ENCODE measurements at places on chromosomes 13 and 19.

DNA sequence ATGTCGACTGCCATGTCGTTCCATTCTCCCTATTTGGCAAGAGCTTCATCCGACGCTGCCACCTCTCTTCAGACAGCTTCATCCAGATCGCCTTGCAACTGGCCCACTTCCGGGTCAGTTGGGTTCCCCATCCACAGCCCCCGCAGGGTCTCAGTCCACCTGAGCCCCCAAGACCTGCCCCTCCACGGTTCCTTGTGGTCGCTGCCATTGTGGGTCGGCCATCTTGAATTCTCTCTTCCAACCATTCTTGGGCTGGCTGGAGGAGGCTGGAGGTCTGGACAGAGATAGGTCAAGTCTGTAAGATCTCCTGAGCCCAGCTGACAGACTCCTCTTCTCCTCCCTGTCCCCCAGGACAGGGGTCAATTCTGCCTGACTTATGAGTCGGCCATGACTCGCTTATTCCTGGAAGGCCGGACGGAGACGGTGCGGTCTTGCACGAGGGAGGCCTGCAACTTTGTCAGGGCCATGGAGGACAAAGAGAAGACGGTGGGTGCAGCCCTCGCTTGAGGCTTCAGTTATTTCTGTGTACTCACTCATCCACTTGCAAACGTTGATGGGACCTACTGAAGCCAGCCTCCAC is 19.5 kb downstream of the CPT1C start:
- no peak for DNase-seq

GRCh38 chr13:41196011-41196410 is 1.6 kb upstream of the KBTBD7 start:
- DNase-seq: no peak

DNA sequence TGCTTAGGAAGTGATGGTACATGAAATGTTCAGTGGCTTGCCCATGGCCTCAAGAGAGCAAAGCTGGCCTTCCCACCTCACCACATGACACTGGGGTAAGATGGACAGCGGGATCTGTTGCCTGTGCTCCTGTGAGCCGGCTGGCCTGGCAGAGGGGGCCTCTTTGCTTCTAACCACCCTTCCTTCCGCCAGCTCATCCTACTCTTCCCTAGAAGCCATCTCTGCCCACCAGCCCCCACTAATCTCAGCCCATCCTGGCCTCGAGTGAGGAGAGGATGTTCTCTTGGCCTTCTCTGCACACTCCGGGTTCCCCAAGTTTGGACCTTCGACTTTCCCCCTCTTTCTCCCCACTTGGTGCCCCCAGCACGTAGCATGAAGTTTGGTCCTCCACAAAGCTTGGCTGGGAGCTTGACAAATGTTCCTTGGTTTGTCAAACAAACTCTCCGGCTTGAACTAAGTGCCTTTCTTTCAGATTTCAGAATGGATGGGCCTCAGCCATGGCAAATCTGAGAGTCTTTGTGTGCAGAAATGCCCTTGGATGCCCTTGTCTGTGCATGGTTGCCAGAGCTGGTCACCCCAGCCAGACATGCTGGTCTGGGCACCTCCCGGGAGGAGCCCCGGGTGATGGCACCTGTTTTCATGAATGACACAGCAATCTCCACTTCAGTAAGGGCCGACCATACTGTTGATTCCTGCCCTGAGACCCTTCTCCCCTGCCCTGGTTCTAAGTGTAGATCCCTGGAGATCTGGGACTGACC is 145.5 kb downstream of the URI1 start:
- DNase-seq: no peak

GRCh38 chr19:54271106-54271505 is 9.8 kb downstream of the LILRB2 start:
- DNase-seq: no peak

DNA sequence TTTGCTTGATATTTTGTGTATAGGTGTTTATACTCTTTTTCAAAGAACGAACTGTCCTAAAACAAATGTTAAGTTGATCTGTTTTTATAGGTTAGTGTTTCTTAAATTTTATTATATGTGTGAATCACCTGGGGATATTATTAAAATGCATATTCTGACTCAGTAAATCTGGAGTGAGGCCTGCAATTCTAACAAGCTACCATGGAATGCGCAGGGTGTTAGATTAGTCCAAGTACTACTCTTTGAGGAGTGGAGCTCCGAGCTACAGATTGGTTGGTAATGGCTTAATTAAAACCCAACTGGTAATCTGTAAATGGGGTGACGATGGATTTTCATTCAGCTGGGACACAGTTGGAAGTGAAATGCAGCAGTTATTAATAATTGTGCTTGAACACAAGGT is 214.1 kb upstream of the UFM1 start:
- no peak for DNase-seq

GRCh38 chr13:102868366-102868936 is 22.6 kb downstream of the ERCC5 start:
- DNase-seq: no peak

GRCh38 chr13:80946008-80946802 is 605.3 kb upstream of the SPRY2 start:
- DNase-seq: no peak

- no peak for DNase-seq
Measured at GRCh38 chr13:27822258-27822872, 30.1 kb downstream of the GSX1 start.

DNA sequence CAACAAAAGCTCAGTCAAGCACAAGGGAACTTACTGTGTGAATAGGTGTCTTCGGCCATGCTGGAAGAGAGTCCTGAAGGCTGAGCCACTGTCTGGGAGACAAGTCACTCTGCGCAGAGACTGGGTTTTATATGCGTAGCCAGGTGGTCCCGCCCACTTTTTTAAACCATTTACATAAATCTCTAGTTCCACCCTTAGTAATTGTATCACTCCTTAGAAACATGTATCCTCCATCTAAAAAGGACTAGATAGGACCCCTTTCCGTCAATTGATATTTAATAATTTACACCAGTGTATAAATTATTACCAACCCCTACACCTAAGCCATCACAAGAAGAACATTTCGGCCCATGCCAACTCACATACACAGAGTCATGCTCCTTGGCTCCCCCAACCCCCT is at the start of gene DUXA:
Gene DUXA, minus strand, starts transcription at position 101 of the 400 bp plus-strand sequence. Its CDS starts 42 bp downstream, at position 59.
- no peak for DNase-seq

- DNase-seq: no peak
Measured at GRCh38 chr19:27718234-27718633, 1494.7 kb downstream of the UQCRFS1 start.
